Stimulated activated CD4-positive, alpha-beta T cell treated with anti-CD3 and anti-CD28 coated beads, Interleukin-4, amount 100 ng/mL, for 48 hours (primary cell): ENCODE measurements at places on chromosomes 2 and 18.

GRCh38 chr2:3365219-3365618 lies 12.4 kb downstream of the EIPR1 start:
- no peak for DNase-seq

DNA sequence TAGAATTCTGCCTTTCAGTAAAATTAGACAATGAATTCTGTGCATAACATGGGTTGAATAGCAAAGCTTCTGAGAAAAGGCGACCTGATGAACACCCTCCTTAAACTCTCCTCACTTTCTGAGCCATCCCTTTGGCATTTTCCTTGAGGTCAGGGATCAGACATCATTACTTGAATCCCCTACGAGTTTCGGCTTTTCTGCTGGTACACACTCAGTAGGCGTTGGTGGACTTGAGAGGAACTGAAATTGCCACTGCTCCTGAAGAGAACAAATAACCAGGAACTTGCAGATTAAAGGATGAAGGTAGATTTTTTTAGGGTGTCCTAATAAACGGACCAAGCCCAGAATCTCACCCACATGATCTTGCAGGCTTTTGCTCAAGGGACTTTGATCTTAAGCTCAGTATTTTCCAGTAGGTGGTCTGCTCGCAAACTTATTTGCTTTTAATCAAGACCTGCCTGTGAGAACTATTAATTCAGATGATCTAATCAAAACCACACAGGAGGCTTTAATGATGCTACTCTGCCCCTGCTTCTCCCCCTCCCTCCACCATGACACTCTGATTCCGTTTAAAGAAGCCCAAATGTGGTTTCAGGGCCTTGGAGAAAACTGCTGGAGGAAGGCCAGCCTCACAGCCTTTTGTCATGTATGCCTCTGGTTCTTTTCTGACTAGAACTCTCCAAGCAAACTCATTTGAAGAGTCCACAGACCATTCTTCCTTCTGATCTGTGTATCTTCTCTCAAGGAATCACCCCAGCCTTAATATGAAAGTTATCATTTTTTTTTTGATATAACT lies 124.9 kb downstream of the PRKCE start:
- DNase-seq = no peak

DNA sequence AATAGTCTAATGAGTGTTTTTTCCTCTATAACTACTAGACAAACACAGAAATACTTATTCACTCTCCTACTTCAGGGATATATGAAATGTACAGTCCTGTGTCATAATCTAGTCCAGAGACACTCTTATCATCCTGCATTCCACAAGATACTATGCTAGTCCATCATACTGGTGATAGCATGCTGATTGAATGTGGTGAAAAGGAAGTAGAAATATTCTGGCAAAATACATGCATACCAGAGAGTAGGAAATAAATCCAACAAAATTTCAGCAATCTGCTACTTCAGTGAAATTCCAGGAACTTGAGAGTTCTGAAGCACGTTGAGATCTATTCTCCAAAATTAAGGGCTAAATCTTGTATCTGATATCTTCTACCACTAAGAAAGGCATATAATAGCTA lies 353.9 kb downstream of the PID1 start:
- no peak for DNase-seq

- no peak for DNase-seq
Measured at GRCh38 chr2:64582774-64583340, 58.7 kb downstream of the AFTPH start.

GRCh38 chr2:64945973-64946768 lies 43.0 kb upstream of the SLC1A4 start:
- peak; percentile 40 for DNase-seq

- no peak for DNase-seq
Measured at GRCh38 chr2:63424329-63425078, 163.8 kb downstream of the WDPCP start.

DNA sequence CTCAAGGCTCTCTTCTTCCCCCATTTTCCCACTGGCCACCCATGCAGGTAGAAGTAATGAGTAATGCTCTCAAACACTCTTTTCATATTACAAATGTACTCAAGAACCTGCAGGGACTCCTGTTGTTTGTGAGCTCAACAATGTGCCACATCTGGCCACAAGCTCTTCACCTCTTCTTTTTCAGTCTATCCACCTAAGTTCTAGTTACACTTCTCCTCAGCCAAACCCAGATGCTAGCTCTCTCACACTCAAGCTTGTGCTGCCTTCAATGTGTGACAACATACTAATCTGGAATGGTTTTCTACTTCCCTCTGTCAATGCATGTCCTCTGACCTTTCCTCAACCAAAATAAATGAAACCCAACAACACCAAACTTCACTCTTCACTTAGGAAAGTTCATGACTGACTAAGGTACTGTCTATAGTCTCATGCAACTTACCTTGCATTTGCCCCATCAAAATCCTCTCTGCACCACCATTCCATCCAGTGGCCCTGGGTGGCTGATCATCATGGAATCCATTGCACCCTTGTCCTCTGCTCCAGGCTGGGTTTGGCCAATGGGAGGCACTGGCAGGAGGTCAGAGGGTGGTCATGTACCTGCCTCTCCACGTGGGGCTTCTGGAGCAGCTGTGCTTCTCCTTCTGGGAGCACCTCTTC lies 5.3 kb upstream of the IL18R1 start:
- no peak for DNase-seq
